Neuronal stem cell (in vitro differentiated cells): ENCODE measurements at places on chromosomes 5 and 9.

DNA sequence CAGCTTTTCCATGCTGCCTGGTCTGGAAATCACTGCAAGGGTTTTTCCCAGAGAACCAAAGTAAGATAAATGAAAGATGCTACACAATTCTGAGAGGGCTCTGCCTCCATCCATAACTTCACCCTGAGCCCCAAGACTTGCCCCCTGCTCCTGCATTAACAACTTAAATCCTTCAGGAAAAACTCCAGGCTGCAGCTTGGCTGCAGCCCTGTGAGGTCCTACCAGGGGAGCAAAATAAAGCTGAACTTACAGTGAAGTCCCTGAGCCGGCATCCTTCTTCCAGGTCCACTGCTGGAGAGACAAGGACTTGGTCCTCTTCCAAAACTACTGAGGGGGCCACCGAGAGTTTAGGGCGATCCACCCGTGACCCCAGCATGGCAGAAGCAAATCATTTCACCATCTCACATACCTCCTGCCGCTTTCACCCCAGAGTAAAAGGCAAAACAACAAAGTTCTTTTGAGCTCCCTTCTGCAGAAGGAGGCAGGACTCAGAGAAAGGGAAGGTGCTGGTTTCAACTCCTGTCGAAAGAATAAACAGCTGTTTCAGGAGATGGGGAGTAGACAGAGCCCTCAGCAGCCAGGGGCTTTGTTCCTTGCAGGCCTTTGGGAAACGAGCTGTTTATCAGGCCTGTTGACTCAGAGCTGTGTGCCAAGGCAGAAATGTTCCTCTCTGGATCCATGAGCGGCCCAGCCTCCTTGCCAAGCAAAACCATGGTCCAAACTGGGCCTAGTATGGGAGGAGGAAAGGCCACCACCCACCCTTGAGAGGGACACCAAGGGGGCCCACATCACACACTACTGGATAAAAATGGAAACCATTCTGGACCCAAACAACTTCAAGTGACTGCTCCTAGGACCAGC lies 20.6 kb downstream of the GGTA1 start:
- DNase-seq = no peak
- H3K27me3 ChIP-seq = no peaks in the 10 kb centered on the region
- no peaks in the 10 kb centered on the region for H3K36me3 ChIP-seq

- no peak overlapping the region for H3K27ac ChIP-seq
- H3K4me1 ChIP-seq = peaks cover 22% of the 10 kb centered on the region
- no peak for DNase-seq
- no peaks in the 10 kb centered on the region for H3K36me3 ChIP-seq
- no peaks in the 10 kb centered on the region for H3K27me3 ChIP-seq
- H3K4me3 ChIP-seq = no peak overlapping the region
Observed at GRCh38 chr9:129316281-129317030, 138.4 kb upstream of the IER5L start.

DNA sequence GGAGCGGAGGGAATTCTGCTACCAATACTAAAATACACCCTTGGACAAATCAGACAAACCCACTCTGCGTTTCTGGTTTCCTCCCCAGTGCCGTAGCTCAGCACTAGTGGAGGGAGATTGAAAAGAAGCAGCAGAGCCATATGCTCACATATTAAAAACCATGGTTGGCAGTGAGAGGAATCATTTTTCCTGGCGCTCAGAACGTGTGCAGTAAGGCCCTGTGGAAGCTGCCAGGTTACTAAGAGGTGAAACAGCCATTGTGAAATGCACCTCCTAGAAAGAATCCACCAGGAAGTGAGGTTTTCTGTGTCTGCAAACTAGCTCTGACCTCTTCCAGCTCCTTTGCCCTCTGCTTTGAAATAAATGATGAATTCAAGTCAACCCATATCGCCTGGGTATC lies 177.2 kb downstream of the ERCC6L2 start:
- H3K4me3 ChIP-seq = no peak overlapping the region
- no peak overlapping the region for H3K27ac ChIP-seq
- H3K36me3 ChIP-seq = no peaks in the 10 kb centered on the region
- H3K4me1 ChIP-seq = peaks cover 20% of the 10 kb centered on the region
- H3K27me3 ChIP-seq = no peaks in the 10 kb centered on the region

- H3K4me1 ChIP-seq = no peaks in the 10 kb centered on the region
- no peak for DNase-seq
- no peaks in the 10 kb centered on the region for H3K27me3 ChIP-seq
- H3K36me3 ChIP-seq = no peaks in the 10 kb centered on the region
- no peak overlapping the region for H3K27ac ChIP-seq
Observed at GRCh38 chr5:82560561-82560960, 282.4 kb upstream of the RPS23 start.

GRCh38 chr5:112579599-112580170 lies 158.0 kb upstream of the APC start:
- no peaks in the 10 kb centered on the region for H3K4me1 ChIP-seq
- no peaks in the 10 kb centered on the region for H3K27me3 ChIP-seq
- no peak for DNase-seq
